ENCODE measurements at places on chromosomes 3 and 15.

DNA sequence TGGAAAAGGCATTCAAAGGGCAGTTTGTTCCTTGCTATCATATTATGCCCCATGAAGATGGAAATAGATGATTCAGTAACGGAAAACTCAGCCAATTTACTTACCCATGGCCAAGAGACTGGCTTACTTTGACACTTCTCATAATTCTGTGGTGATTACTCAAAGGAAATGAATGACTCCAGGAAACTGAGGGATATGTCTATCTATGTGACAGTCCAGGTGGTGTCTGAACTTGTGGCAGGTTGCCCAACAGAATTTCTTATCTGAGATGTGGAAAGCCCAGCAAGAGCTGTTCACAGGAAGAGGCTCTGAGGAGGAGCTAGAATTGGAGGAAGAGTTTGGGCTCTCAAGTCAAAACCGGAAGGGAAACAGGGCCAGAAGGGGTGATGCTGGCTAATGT, 91.2 kb downstream of the KCNAB1 start:
- peak; percentile 9 for DNase-seq

- no peak for DNase-seq
These were observed 36.7 kb upstream of the NDUFB4 start for GRCh38 chr3:120559242-120560061.

GRCh38 chr3:179182902-179183301, 34.7 kb downstream of the PIK3CA start:
- DNase-seq = no peak

- no peak for DNase-seq
These were observed 30.8 kb upstream of the SLC25A36 start for GRCh38 chr3:140910860-140911259.

- DNase-seq = no peak
These were observed 19.7 kb downstream of the MINDY4B start for GRCh38 chr3:150885535-150885934.

DNA sequence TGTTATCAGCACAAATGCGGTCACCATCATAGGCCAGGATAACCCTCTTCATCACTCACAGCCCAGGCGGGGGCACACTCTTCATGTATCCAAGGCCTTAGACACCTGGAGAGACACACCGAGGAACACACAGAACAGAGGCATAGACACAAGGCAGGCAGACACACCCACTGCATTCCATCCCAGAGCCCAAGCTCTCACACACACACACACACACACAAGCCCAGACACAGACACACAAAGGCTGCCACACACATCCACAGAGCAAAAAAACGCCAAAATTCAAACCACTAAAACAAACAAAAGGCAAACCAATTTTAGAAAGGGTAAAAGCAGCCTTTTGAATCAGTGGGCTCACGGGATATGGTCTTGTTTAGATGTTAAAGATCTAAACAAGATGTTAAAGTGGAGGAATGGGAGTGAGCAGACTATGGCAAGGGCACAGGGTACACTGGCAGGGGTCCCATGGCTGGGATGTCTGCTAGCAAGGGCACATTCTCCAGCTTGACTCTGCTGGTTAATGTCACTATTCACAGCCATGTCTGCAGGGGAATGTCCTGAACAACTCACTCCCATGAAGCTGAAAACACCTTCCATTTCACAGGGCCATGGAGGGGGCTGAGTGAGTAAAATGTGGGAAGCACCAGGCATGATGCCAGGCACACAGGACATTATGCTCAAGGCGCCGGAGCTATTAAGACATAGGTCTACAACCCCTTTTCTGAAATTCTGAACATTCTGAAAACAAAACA, 14.9 kb upstream of the CRABP1 start:
- no peak for DNase-seq

DNA sequence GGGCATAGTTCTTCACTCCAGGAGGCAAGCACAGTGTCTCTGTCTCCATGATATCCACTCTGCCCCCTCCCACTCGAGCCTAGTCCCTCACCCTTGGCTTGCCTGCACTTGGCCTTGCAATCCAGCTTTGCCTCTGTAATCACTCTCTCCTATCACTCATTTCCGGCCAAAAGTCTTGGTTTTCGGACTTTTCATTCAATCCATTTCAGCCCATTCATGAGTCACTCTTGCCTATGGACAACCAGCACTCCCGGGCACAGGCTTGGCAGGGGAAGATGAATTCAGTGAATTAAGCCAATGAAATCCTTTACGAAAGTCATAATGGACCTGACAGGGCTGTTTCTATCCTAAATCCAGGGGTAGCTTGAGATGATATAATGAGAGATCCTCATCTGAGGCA, 21.7 kb downstream of the DAZL start:
- no peak for DNase-seq

- DNase-seq = no peak
These were observed 7.2 kb downstream of the CD276 start for GRCh38 chr15:73691396-73691795.

DNA sequence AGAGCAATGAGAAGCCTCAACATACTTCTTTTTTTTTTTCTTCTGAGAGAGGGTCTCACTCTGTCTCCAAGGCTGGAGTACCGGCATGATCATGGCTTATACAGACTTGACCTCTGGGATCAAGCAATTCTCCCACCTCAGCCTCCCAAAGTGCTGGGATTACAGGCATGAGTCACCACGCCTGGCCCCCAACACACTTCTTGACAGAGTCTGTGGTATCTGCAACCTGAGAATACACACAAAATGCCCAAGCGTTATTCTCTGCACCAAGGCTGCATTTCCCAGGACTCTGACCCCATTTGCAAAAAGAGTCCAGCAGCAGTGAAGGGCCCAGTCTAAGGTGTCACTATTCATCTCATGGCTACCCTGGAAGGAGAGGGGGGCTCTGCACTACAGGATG, 42.7 kb upstream of the BLM start:
- no peak for DNase-seq

DNA sequence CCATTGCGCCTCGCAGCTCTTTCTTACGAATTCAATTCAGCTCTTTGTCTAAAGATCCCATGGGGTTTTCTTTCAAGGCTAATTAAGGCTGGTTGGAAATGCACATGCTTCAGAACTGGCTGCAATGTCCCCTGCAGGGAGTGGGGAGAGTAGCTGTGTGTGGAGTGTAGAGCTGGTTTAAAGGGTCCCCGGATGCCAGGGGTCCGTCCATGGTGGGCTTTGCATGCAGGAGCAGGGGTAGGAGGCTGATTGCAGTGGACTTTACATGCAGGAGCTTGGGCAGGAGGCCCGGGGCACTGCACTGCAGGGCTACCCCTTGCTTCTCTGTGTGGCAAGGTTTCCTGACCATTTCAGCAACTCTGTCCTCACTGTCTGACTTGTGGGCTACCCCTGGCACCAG, 261.6 kb upstream of the LYSMD4 start:
- no peak for DNase-seq

DNA sequence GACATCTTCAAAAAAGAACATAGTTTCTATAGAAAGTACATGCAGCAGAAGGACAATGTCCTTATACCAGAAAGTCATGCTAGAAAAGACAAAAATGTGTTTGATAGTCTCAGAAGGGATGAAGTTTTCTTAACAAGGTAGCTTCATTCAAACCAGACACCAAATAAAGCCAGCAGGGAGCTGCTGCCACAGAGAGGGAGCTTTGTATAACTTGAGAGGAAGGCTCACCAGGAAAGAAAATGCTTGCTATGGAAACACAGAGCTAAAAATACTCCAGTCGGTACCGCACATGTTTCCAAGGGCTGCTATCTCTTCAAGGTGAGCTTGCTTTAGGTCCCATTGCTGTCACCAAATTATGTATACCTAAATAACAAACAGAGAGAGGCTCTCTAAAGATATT, 1074.8 kb upstream of the ALCAM start:
- DNase-seq = no peak

DNA sequence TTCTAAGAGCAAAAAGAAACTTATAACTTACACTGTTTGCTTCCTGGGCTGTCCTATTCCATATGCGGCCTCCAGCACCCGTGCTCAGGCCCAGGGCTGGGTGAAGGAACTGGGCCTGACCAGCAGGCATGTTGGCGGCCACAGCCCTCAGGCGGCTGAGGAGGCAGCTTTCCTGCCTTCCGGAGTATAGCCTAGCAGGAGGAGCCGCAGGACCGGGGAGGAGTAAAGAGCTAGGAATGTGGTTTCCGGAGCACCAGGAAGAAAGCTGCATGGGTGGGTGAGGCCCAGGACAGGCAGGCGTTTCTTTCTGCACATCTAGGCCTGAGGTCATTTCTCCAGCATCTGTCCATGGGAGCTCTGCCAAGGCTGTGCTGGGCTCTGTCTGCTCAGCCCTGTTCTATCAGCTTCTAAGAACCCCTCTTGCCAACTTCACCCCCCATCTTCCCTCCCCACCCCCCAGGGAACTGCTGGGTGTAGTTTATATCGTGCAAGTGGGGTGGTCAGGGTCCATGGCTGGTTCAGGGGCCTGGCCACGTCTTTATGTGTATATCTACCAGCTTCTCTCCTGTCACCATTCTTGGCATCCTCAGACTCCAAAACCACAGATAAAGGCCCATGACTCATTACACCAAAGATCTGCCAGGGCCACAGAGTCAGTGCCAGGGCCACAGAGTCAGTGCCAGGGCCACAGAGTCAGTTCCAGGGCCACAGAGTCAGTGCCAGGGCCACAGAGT, 7.8 kb upstream of the KIF7 start:
- DNase-seq = peak; percentile 66

- DNase-seq = no peak
These were observed 87.0 kb upstream of the LRTM1 start for GRCh38 chr3:55014906-55015305.

- DNase-seq = no peak
These were observed 182.5 kb downstream of the OPA1 start for GRCh38 chr3:193775421-193776077.

- DNase-seq = no peak
These were observed 56.7 kb upstream of the TSC22D2 start for GRCh38 chr3:150351398-150351797.

DNA sequence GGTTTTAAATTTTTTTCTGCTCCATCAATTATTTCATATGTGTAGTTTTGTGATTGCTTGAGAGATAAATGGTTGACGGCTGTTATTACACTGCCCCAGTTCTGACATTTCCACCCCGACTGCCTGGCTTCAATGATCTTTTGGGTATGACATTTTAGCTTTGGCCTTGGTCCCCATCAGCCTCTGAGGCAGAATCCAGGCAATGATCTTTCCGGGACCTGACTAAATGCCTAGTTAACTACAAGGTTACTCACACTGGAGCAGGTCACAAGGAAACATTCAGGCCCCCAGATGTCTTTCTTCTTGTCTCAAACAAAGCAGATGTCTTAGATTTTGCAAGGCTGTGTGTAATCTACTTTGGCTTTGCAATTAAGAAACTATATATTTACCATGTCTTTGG, 61.1 kb upstream of the TMCO5A start:
- no peak for DNase-seq

- DNase-seq = no peak
These were observed 138.8 kb upstream of the PRR20G start for GRCh38 chr3:127426444-127427153.

DNA sequence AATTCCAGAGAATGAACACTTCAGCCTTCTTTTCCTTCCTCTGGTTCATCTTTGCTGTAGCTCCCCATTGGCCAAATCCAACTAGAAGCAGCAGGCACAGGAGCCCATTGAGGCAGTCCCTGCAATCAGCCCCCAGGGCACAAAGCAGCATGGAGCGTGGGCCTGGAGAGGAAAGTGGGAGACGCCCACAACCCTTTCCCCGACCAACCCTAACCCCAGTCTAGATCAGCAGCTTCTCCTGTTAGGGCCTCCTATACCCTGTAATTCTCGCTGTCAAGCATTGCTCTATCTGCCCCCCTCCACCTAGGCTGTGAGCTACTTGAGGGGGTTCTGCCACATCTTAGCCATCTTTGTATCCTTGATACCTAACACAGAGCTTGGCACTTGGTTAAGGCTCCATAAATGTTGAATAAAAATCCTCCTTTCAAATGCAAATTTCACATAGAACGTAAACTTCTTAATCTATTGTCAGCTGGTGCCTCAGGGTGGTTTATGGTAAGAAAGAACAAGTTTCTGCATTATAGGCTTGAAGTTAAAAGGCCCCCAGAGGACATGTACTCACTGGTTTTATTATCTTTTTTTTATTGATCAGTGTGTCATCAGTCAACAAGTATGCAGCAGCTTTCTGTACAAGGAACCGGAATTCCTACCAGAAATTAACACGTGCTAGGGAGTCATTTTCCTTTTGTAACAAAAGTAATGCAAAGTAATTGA, 97.9 kb upstream of the PFN2 start:
- no peak for DNase-seq

DNA sequence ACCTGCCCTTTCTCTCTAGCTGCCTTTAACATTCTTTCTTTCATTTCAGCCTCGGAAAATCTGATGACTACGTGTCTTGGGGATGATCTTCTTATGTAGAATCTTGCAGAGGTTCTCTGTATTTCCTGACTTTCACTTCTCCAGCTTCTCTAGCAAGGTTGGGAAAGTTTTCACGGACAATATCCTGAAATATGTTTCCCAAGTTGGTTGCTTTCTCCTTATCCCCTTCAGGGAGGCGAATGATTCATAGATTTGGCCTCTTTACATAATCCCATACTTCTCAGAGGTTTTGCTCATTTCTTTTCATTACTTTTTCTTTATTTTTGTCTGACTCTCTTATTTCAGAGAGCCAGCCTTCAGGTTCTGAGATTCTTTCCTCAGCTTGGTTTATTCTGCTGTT, 62.1 kb upstream of the CCDC54 start:
- no peak for DNase-seq

- no peak for DNase-seq
These were observed 245.5 kb downstream of the EPHB1 start for GRCh38 chr3:135040321-135041240.

GRCh38 chr3:25418596-25418995, 9.5 kb upstream of the RARB start:
- DNase-seq = no peak

GRCh38 chr15:78093242-78094020, 1.1 kb downstream of the SH2D7 start:
- DNase-seq = peak; percentile 80

- no peak for DNase-seq
These were observed 69.4 kb upstream of the CD96 start for GRCh38 chr3:111472556-111472955.

DNA sequence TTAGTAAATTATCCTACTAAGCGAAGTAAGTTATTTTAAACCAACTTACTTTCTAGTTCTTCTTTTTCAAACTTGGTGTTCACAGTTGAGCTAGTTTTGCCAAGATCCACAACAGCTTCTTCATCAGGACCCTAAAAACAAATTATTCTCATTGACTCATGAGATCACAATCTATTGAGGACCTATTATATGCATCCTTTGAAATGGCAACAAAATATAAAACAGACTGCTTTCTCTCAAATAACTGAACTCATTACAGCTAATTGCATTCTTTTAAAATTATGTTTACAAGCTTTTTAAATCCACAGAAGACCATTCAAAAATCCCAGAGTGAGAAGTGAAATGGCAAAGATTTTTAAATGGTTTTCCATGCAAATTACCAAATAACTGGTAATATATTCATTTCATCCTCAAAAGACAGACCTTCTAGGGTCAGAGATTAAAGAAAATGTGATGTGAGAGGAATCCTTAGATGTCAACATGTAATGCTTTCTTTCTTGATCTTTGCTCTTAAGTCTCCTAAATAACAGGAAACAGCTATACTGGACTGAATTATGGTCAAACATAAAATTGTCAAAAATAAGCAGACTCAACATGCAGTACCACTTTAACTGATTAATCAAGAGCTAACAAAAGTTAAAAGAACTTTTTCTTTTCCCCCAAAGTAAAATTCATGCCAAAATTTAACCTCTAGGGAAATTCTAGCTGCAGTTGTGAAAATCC, 31.7 kb downstream of the SLC4A7 start:
- DNase-seq = no peak

Data from AG04449 (cell line).